ENCODE measurements at places on chromosomes 16 and 17. TPM values are rescaled to one million over a fixed set of nuclear protein-coding genes. Genes with fewer than 3 reads are reported as not detected.

The TEX2 gene
- total RNA-seq: 33.7 TPM

The ELMO3 gene
- 12.0 TPM for total RNA-seq

The CD300A gene
- not detected for total RNA-seq

The GJD3 gene
- total RNA-seq: not detected

The HP gene
- not detected for total RNA-seq

The GLTPD2 gene
- not detected for total RNA-seq

The TUBB3 gene
- 20.2 TPM for total RNA-seq

The FA2H gene
- total RNA-seq: not detected

- peaks cover 37% of the 10 kb centered on the region for H3K27me3 ChIP-seq
- no peak overlapping the region for H3K27ac ChIP-seq
- DNase-seq: peak; percentile 36
- peaks cover 16% of the 10 kb centered on the region for H3K4me1 ChIP-seq
- H3K36me3 ChIP-seq: peaks cover 17% of the 10 kb centered on the region
These were observed 584 bp downstream of the TCAP start for GRCh38 chr17:39665642-39666224.

DNA sequence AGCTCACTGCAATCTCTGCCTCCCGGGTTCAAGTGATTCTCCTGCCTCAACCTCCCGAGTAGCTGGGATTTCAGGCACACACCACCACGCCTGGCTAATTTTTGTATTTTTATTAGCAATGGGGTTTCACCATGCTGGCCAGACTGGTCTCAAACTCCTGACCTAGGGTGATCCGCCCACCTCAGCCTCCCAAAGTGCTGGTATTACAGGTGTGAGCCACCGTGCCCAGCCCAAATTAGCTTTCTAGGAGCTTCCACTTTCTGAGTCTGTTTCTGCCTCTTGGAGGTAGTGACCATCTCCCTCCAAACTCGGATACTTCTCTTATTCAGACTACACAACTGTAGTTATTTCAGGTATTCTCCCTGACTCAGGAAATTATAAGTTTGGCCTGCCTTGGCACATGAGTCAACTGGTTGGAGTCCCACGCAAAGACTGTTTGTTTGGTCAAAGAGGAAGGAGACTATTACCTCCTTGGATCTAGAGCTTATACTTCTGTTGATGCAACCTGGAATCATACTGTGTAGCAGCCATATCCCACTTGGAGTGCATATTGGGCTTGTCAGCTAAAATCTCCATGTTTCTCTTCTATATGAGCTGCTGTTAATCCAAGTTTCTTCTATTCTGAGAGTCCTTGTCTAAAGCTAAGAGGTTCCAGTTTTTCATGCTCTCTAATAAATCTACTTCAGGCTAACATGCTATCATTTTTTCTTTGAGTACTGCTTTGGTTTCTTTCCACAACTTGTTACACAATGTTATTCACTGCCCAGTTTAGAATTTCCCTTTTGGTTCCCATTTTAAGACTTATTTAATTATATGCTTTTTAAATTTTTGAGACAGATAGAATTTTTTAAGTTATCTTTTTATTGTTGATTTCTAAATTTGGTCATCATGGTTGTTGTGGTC is 7.5 kb downstream of the IL4R start:
- DNase-seq: peak; percentile 81
- H3K27ac ChIP-seq: peak overlapping the region; percentile 61
- H3K36me3 ChIP-seq: peaks cover 21% of the 10 kb centered on the region
- no peak overlapping the region for H3K4me3 ChIP-seq
- peaks cover 57% of the 10 kb centered on the region for H3K4me1 ChIP-seq

- no peak overlapping the region for H3K4me3 ChIP-seq
- peaks cover 2% of the 10 kb centered on the region for H3K36me3 ChIP-seq
- no peak overlapping the region for H3K27ac ChIP-seq
- no peaks in the 10 kb centered on the region for H3K27me3 ChIP-seq
These were observed 31.5 kb downstream of the NEUROD2 start for GRCh38 chr17:39576187-39576586.

DNA sequence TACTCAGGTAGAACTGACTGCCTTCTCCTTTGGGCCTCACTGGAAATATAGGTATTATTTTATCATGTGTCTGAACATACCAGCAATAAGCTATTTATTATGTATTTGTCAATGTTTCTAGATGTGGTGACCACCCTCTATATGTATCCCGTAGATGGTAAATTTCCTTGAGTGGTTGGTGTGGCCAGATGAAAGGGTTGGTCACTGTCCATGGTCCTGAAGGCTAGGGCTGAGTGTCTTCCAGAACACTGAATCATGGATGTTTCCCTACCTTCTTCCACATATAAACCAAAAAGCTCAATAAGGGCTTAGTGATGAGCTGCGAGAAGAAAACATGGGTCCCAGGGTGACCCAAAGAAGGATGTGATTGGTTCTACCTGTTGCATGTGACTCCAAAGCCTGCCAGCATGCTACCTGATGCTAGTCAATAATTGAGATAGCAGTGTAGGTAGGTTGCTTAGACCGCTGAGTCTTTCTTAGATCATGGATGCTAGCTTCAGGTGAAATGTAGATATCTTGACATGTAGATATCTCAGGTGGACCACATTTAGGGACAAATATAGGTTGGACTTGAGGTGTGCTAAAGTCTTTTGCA is 150.3 kb downstream of the ASIC2 start:
- H3K27me3 ChIP-seq: peaks cover 18% of the 10 kb centered on the region
- H3K36me3 ChIP-seq: no peaks in the 10 kb centered on the region
- peak; percentile 53 for DNase-seq

- peak overlapping the region; percentile 76 for H3K27ac ChIP-seq
- H3K36me3 ChIP-seq: peaks cover 16% of the 10 kb centered on the region
- H3K4me1 ChIP-seq: peaks cover 25% of the 10 kb centered on the region
- no peak for DNase-seq
- H3K27me3 ChIP-seq: no peaks in the 10 kb centered on the region
- H3K4me3 ChIP-seq: peak overlapping the region; percentile 75
These were observed 674 bp downstream of the ZNF688 start for GRCh38 chr16:30570636-30571444.

DNA sequence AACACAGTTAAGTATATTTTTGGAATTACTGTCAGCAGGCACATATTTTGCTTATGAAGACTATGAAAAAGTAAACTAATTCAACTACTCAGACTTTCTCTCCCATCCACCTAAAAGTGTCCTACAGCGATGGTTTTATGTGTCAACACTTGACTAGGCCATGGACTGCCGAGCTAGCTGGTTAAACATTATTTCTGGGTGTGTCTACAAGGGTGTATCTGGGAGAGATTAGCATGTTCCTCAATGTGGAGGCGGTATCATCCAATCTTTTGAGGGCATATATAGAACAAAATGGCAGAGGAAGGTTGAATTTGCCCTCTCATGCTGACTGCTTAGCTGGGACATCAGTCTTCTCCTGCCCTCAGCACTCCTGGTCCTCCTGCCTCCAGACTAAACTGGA is 82.7 kb upstream of the CDYL2 start:
- H3K27ac ChIP-seq: no peak overlapping the region
- no peaks in the 10 kb centered on the region for H3K4me1 ChIP-seq
- H3K27me3 ChIP-seq: peaks cover 32% of the 10 kb centered on the region
- no peak for DNase-seq
- no peak overlapping the region for H3K4me3 ChIP-seq

DNA sequence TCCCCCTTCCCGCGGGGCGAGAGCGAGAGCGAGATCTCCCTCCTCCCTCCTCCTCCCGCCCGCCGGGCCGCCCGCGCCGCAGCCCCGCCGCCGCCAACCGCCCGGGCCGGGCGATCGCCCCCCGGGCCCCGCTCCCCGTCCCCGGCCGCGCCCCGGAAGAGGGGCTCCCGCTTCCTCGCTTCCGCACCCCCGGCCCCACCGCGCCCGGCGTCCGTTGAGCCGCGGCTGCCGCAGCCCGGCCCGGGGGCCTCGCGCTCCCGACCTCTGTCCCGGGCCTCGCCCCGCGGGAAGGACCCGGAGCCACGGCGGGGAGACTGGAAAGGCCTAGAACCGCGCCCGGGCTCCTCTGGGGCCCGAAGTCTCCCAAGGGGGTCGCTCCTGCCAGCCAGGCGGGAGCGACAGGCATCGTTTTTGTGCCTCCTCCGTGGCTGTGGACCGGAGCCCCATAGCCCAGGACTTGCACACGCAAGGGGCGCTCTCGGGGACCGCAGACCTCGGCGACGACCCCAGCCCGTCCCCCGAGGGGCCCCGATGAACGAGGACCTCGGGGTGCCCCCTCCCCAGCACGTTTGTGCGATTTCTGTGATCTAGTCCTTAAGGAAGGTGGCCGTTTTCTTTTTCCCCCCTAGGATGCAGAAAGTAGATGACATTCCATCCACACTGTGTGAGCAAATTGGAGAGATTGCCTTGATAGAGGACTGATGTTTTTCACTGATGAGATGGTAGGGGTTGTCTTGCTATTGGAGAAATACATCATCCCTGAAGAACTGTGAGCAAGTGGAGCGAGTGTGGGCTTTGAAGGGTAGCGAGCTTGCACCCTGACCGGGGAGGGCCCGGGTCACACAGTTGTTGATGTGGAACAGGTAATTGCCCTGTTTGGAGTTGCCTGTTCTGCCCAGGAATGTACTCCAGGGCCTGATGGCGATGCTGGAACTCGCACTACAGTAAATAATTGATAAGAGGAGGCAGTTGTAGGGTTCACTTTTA is 611 bp downstream of the BANP start:
- peak overlapping the region; percentile 97 for H3K27ac ChIP-seq
- peaks cover 21% of the 10 kb centered on the region for H3K4me1 ChIP-seq
- peak; percentile 9 for DNase-seq
- H3K27me3 ChIP-seq: no peaks in the 10 kb centered on the region
- H3K36me3 ChIP-seq: peaks cover 34% of the 10 kb centered on the region

DNA sequence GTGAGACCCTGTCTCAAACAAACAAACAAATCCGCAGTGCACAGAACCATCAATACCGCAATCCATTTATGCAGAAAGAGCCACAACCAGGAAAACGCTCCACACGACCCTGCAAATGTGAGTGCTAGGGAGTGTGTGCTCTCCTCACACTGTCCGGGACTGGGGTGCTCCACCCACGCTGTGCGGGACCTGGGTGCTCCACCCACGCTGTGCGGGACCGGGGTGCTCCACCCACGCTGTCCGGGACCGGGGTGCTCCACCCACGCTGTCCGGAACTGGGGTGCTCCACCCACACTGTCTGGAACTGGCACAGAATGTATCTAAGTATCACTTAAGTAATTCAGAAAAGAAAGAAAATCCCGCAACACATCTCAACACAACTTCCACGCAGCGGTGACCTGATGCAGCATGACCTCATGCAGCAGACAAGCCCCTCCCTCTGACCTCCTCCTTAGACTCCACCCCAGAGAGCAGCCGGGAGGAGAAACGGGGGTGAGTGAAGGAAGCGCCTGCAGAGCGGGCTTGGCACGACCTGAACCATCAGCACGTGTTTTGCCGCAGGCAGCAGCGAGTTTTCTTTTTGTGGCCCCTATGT is 38.5 kb downstream of the ZNF276 start:
- peaks cover 53% of the 10 kb centered on the region for H3K36me3 ChIP-seq
- H3K27ac ChIP-seq: no peak overlapping the region
- H3K4me1 ChIP-seq: no peaks in the 10 kb centered on the region
- H3K4me3 ChIP-seq: no peak overlapping the region
- H3K27me3 ChIP-seq: no peaks in the 10 kb centered on the region

GRCh38 chr16:3691761-3692160 is 25.6 kb downstream of the TRAP1 start:
- no peaks in the 10 kb centered on the region for H3K27me3 ChIP-seq
- no peak overlapping the region for H3K27ac ChIP-seq
- H3K4me3 ChIP-seq: no peak overlapping the region

GRCh38 chr16:38941-39892 is 14.2 kb downstream of the POLR3K start:
- H3K4me1 ChIP-seq: no peaks in the 10 kb centered on the region
- no peak overlapping the region for H3K27ac ChIP-seq
- no peaks in the 10 kb centered on the region for H3K27me3 ChIP-seq
- peak; percentile 57 for DNase-seq
- peaks cover 22% of the 10 kb centered on the region for H3K36me3 ChIP-seq

GRCh38 chr17:38960402-38960801 is 6.8 kb downstream of the FBXO47 start:
- no peaks in the 10 kb centered on the region for H3K36me3 ChIP-seq
- DNase-seq: no peak
- no peak overlapping the region for H3K27ac ChIP-seq

- no peak overlapping the region for H3K4me3 ChIP-seq
- no peaks in the 10 kb centered on the region for H3K36me3 ChIP-seq
- no peaks in the 10 kb centered on the region for H3K27me3 ChIP-seq
- no peak overlapping the region for H3K27ac ChIP-seq
- peaks cover 45% of the 10 kb centered on the region for H3K4me1 ChIP-seq
These were observed 24.9 kb downstream of the HSD17B2 start for GRCh38 chr16:82059983-82060421.
